ENCODE measurements at places on chromosomes 7 and 10. TPM values are rescaled to one million over a fixed set of nuclear protein-coding genes. Genes with fewer than 3 reads are reported as not detected.

Gene AMPH
- 9.4 TPM for total RNA-seq

Gene NKX1-2
- not detected for total RNA-seq

Gene TLL2
- total RNA-seq: 0.52 TPM

Gene ANKRD1
- total RNA-seq: 14.1 TPM

Gene DRGX
- not detected for total RNA-seq

Gene AP1S1
- total RNA-seq: 27.7 TPM

Gene YWHAG
- 86.1 TPM for total RNA-seq

Gene ARHGAP21
- total RNA-seq: 62.1 TPM

Gene PLCE1
- total RNA-seq: 29.2 TPM

All from skeletal muscle tissue (tissue), 5 donors.